Myometrial cell (primary cell): ENCODE measurements at places on chromosomes 7 and 10. TPM values are rescaled to one million over a fixed set of nuclear protein-coding genes. Genes with fewer than 3 reads are reported as not detected.

FAM25A gene
- total RNA-seq, result not detected in 2 replicates

ERVW-1 gene
- total RNA-seq, result not detected in 2 replicates

C10orf67 gene
- total RNA-seq, result 0.29 and 0.53 TPM in 2 replicates

CPA4 gene
- 7.5 and 13.1 TPM in 2 replicates for total RNA-seq

PCLO gene
- total RNA-seq, result 1.1 and 2.9 TPM in 2 replicates

CNOT4 gene
- 6.6 and 8.6 TPM in 2 replicates for total RNA-seq
